Neuronal stem cell (in vitro differentiated cells): ENCODE measurements at places on chromosomes 7 and 10.

DNA sequence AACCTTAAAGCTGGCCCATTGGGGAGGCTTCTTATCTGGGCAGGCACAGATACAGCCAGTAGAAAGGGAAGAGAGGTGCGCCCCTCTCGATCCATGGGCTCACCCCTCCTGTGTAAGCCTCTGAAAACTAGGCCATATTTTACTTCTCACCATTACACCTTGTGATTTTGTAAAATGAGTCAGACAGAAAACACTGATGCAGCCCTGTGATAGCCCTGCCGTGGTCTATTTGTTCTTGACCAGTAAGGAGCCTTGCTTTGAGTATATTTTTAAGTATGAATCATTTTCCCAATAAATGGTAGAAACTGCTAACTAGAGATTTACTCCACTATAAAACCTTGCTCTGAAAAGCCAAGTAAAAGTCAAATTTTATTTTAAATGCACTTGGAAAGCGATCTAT lies 329.8 kb upstream of the MBL2 start:
- no peak for DNase-seq

DNA sequence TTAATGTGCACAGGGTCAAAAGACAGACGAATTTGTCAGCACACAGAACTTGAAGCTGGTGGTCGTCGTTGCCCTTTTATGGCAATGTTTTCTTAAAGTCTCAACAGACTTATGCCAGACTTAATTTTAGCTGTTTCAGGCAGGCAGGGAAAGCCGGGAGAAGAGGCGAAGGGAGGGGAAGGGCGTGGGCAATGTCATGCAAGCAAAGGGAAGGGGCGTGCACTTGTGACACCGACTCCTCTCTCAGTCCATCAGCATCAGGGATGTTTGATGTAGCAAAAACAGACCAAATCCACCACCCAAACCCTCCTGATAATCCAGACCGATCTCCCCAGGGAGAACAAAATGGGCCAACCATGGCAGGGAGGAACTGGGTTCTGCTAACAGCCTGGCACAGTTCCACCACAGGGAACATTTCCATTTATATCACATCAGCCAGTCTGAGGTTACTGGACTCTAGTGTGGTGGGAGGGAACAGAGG lies 118.1 kb upstream of the RHEB start:
- no peak for DNase-seq

- no peak for DNase-seq
These were observed 27.0 kb downstream of the PAPOLB start for GRCh38 chr7:4834601-4835397.

DNA sequence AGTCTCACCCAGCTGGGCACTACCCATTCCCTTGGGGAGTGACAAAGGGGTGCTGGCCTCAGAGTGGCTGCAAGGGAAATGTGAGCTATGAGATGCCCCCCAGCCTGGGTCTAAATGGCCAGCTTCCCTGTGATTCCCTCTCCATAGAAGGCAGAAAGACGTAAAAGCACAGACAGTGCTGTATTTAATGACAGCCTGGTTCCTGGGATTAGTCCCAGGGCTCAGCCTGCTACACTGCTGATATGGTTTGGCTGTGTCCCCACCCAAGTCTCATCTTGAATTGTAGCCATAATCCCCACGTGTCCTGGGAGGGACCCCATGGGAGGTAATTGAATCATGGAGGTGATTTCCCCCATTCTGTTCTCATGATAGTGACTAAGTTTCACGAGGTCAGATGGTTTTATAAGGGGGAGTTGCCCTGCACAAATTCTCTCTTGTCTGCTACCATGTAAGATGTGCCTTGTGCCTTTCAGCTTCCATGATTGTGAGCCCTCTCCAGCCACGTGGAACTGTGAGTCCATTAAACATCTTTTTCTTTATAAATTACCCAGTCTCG lies 23.9 kb upstream of the CALN1 start:
- DNase-seq = no peak

GRCh38 chr7:105675934-105676371 lies 94.7 kb upstream of the EFCAB10 start:
- DNase-seq = no peak
